Stimulated activated CD8-positive, alpha-beta memory T cell treated with anti-CD3 and anti-CD28 coated beads, Interleukin-15, amount 100 ng/mL, for 1 hour (primary cell): ENCODE measurements at places on chromosomes 2 and 18.

DNA sequence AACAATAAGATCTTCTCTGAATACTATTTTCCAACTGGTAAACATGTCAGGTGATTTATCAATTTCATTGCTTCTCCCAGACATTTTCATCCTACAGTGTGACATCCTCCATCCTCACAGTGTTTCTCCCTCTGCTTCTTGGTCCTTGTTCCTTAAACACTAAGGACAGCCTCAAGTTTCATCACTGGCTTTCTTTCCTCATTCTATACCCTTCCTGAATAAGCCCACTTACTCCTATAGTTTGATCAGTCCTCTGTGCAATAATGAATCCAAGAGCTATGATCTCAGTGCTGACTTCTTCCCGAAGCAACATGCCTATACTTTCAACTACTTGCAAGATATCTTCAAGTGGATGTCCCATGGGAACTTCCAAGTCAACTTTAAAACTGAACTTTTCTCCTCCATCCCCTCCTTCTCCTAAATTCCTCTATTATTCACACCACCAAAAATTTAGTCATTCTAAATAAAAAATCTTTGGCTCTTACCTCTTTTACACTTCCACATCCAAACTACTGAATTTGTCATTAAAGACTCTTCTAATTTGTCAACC lies 87.6 kb downstream of the FAM228A start:
- DNase-seq: no peak

DNA sequence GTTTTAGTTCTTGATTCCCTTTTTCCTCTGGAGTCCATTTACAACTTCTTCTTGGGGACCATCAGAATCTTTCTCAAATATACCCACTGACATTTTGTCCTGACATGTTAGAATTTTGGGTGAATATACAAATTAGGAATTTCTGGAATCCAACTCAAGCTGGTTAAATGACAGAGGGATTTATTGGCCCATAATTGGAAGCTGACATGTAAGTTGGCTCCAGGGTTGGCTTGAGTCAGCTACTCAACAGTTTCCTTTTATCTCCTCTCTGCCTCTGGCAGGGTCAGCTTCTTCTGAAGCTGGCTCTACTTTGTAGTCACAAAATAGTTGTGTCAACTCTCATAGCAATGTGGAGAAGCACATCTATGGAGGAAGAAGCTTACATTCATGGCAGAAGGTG lies 36.6 kb upstream of the PPP1R1C start:
- no peak for DNase-seq

DNA sequence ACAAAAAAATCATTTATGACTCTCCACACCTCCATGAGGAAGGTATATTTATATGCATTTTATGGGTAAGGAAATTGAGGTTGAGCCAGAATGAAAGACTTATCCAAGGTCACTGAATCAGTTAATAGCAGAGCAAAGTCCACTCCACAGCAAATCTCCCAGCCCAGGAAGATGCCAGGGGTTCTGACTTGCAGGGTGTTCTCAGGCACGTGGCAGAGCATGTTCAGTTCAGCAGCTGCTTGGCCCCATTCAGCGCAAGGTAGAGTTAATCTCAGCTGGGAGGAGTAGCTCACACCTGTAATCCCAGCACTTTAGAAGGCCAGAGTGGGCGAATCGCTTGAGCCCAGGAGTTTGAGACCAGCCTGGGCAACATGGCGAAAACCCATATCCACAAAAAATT lies 17.8 kb upstream of the DGKD start:
- DNase-seq: no peak

DNA sequence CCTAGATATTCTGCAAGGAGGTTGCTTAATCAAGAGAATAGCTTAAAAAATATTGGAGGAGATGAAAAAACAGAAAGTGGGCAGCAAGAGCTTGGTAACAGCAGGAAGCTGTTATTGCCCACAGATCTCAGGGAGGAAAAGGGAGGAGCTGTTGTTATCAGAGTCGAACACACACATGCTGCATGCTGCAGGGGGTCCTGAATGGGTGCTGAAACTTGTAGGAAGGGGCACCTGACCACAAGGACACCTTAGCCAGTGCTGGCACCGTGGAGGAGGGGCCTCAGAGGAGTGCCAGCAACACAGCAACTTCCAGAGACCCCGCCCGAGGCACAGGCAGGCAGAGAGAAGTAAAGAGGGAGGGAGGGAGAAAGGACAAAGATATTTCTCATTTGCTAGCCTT lies 332.9 kb downstream of the SOCS6 start:
- DNase-seq: no peak

- DNase-seq: no peak
Measured at GRCh38 chr2:11329776-11330175, 14.7 kb downstream of the ROCK2 start.

GRCh38 chr2:237696461-237696860 lies 69.1 kb downstream of the LRRFIP1 start:
- no peak for DNase-seq

- no peak for DNase-seq
Measured at GRCh38 chr2:224009605-224010315, 29.3 kb downstream of the SERPINE2 start.

DNA sequence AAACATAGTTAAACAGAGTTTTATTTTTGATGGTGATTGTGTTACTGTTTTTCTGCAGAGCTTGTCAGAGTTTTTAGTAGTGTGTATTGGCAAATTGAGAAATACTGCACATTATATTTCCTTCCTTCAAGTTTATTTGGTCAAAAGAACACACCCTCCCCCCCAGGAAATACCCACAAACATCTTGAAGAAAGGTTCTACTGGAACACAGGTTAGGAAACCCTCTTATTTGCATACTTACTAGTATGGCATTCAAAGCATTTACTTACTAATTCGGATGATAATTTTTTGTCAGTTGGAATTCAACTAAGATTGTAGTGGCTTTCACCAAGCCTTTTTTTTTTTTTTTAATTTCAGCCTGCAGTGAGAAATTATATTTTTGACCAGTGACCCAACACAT lies 9.1 kb downstream of the CAB39 start:
- DNase-seq: no peak

DNA sequence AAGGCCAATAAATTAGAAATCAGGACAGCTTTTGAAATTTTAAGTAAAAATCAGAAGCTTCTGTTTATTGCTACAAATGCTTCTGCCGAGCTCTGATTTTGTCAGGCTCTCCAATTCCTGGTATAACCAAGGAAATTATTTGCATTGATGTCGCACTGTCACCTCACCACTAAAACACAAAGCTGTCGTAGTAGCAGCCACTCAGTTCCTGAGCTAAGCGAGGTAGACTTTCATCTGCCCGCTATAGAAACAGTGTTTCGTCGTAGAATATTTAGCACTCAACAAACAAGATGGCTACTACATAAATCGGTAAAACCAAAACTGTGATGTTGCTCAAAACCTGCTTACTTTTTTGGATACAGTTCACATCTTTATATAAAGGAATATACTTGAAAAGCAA lies 141.3 kb upstream of the FOSL2 start:
- no peak for DNase-seq

DNA sequence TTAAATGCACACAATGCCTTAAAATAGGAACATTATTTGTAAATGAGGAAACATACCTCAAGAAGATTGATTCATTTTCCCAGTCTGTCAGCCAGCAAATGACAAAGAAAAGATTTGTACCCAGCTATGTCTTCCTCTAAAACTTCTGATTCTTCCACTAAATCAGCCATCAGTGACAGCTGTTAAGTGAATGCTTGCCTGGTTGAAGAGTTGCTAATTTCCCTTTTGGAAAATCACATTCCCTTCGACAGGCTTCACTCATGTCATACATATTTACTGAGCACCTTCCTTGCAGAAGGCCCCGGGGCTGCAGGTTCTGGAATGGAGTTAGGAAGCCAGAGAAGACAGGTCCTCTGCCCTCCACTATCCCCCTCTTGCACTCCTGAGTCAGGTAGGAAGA lies 112.0 kb upstream of the SLC66A3 start:
- DNase-seq: no peak

DNA sequence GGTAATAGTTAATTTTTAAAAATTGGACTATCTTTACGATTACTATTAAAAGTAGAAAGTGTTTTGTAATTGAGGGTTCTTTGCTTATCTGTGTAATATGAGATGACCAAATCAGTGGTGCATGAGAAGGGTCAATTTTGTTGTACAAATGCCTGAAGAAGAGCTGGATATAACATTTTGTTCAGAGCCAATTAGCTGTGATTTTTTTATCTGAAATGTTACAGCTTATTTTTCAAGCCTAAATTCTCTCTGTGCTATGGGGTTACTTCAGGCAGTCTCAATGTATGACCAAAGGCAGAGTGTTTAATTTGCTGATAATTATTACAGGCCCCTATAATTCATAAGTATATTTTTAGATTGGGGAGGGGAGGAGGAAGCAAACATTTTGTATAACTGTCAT lies 41.8 kb downstream of the OTX1 start:
- no peak for DNase-seq

DNA sequence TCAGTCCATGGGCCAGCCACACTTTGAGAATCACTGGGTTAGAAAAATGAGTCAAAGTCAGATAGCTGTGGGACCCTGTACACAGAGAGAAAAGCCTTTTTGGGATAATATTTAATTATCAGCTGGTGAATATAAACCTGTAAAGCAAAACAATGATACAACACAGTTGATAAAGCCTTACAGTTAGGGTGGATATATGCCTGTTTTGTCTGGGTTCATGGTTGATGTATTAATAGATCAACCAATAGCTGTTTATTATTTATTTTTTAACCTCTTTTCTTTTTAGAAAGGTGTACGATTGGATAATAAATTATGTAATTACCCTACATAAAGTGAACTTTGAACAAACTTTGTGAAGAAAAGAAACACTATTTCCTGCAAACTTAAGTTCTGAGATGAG lies 145.6 kb downstream of the TDRD15 start:
- DNase-seq: no peak

DNA sequence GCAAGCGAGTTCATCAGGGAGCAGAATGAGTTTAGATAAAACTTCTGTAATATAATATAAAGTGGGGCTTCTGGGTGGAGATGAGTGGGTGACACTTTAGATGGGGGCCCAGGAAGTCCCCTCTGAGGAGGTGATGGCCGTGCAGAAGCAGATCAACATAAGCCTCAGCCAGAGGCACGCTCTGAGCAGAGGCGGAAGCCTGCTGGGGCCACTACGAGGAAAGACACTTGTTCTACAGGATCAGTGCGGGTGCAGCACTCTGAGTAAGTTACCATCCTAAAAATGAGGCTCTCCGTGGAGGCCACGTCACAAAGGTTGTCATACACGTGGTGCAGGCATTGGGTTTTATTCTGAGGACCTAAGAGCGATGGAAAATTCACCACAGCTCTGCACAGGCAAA lies 22.3 kb downstream of the TMEM18 start:
- no peak for DNase-seq

- no peak for DNase-seq
Measured at GRCh38 chr2:190323406-190323805, 3.8 kb upstream of the HIBCH start.

DNA sequence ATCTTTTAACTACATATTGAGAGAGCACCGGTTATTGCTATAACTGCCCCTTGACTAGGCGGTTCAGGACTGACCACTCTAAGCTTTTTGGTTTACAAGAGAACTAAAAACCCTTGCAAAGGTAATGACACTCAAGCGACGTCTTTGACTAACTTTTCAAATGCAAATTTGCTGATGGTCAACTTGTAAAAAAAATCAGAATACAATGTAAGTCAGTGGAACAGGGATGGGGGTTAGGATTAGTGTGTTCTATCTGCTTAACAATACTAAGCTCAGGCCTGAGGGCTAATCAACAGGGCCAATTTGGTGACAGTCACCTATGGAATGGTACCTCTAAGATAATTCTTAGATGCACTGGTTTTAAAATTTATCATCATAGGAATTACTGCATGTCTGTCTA lies 57.1 kb downstream of the ZAP70 start:
- DNase-seq: no peak

DNA sequence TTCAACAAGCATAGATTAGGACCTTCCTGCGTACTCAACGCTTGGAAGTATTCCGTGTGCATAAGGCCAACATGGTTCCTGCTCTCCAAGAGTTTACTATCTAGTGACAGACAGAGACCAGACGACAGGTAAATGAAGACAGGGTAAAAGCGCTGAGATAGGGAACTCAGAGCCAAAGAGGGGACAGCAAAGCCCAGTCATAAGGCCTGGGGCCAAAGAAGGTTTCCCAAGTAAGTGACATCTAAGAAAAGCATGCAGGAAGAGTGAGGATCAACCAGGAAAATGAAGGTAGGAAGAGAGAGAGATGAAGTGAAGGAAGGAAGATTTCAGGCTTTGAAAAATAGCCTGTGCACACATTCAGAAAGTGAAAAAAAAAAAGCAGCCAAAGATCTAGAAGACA lies 76.9 kb upstream of the CDH20 start:
- no peak for DNase-seq

DNA sequence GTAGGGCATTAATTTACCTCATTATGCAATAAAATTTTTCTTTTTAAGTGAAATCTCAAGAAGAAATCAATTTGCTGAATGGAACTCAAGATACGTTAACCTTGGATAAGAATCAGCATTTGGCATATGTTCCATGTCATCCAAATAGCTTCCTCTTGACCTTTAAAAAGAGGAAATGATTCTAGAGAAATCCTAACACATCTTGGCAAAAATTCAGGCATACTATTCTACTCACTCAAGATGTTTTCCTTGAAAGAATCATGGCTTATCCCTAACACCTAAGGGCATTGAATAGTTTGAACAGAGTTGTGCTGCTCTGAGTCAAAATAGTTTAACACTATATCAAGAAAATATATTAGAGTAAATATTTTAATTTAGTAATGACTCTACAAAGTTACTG lies 678.0 kb downstream of the EPHA4 start:
- DNase-seq: no peak

DNA sequence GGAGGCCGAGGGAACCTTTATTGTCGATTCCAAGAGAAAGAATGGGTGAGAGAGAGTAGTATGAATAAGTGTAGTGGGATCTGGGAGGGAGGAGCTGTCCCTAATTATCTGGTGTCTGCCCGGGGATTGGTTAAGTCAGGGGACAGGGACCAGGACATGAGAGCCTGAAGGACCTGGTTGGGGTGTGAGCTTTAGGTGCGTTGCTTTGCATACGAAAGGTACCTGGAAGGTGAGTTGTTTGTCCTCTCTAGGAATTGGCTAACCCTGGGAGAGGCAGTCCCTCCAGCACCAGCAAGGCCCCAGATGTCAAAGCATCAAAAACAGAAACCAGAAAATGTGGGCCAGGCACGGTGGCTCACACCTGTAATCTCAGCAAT lies 48.1 kb upstream of the RPL31 start:
- DNase-seq: no peak

- DNase-seq: no peak
Measured at GRCh38 chr18:13537022-13537780, 189.2 kb downstream of the FAM210A start.

DNA sequence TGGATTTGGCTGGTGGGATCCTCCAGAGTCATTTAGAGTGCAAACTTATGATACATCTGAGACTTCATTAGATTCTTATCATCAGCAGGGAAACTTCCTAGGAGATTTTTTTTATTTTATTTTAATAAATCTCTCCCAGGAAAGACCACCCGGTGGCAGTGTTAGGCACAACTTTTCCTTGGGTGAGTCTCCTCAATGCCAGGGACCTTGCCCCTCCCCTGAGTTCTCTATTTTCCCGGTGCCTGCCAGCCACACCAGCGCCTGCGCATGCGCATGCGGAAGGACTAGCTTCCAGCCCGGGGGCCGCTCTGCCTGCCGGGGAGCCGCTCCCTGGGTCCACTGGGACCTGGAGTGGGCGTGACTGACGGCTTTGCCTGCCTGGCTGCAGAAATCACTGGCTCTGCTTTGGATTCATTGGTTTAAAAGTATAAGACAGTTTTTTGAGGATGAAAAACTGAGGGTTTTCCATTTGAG lies 86.6 kb downstream of the TMEM182 start:
- DNase-seq: no peak

GRCh38 chr2:113966832-113967231 lies 76.9 kb downstream of the ACTR3 start:
- no peak for DNase-seq
